Vagina (tissue), 2 donors: ENCODE measurements at places on chromosomes 2 and 18. TPM values are rescaled to one million over a fixed set of nuclear protein-coding genes. Genes with fewer than 3 reads are reported as not detected.

DNA sequence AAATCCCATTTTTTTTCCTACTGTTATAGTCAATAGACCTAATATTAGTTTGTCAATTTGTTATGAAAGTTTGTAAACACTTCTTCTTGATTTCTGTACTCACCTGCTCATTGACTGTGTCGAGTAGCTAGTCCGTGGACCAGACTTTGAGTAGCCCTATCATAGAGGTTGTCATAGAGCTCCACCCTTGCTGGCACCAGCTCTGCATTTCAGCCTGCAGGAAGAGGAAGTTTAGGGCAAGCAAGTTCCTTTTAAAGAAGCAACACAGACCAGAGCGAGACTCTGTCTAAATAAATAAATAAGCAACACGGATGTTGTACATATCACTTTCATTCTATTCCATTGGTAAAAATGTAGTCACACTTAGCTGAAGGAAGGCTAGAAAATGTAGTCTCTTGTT lies 74.0 kb downstream of the MCFD2 start:
- no peak overlapping the region for H3K4me3 ChIP-seq
- H3K27me3 ChIP-seq = no peaks in the 10 kb centered on the region
- H3K4me1 ChIP-seq = peaks cover 20% of the 10 kb centered on the region
- no peak for DNase-seq
- H3K27ac ChIP-seq = no peak overlapping the region

- DNase-seq = no peak
- H3K27ac ChIP-seq = no peak overlapping the region
- no peaks in the 10 kb centered on the region for H3K27me3 ChIP-seq
- H3K4me3 ChIP-seq = no peak overlapping the region
Observed at GRCh38 chr2:102418421-102418961, 4.5 kb upstream of the IL18RAP start.

DNA sequence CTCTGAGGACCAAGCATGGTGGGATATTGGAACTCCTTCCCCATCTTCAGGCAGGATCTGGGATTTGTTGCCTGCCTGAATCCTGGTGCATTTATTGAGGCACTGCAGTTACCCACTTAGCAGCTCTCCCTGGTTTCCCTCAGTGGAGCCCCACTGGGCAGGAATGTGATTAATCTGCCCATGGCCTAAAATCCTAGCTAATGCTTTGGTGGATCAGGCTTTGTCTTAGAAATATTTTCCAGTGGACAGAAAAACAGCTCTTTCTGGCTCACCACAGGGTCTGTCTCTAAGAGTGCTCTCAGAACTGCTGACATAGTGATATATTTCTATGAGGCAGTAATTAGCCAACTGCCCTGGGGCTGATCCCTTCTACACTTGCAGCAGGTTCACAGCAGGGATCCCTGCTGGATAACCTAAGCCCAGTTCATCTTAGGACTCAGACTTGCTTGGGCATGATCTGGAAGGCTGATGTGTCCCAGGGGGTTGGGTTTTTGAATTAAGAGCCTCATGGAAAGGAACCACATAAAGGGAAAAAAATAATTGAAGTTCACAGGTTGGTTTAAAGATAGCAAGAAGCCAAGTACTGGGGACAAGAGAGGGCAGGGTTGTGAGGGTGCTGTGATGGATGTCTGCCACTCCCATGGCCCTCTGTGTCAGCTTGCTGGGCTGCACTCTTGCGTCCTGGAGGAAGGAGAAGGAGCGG lies 44.3 kb upstream of the ZDBF2 start:
- no peak overlapping the region for H3K27ac ChIP-seq
- H3K4me3 ChIP-seq = no peak overlapping the region
- H3K4me1 ChIP-seq = no peaks in the 10 kb centered on the region
- DNase-seq = no peak

Gene FSHR
- total RNA-seq = not detected

DNA sequence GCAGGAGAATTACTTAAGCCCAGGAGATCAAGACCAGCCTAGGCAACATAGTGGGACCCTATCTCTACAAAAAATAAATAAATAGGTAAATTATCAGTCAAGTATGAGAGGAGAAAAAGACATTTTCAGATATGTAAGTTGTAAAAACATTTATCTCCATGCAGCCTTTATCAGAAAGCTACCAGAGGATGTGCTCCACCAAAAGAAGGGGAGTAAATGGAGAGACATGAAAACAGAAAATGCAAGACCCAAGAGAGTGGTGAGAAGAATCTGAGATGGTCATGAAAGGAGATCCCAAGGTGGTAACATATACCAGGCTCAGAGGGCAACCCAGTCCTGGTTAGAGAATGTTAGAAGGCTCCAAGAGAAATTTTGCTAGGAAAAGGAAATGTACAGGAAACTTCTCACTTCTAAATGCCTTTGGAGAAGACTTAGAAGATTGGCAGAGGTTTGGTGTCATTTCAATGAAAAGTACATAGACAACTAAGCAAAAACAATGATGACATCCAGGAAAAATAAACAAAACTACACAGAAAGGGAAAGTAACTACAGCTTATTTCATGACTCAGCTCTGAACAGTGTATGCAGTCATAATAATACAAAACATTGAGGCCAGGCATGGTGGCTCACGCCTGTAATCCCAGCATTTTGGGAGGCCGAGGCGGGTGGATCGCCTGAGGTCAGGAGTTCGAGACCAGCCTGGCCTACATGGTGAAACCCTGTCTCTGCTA lies 19.5 kb downstream of the CIB4 start:
- no peaks in the 10 kb centered on the region for H3K27me3 ChIP-seq
- no peak overlapping the region for H3K27ac ChIP-seq
- H3K36me3 ChIP-seq = no peaks in the 10 kb centered on the region
- DNase-seq = no peak
- no peak overlapping the region for H3K4me3 ChIP-seq

GRCh38 chr2:235264512-235264911 lies 229.3 kb upstream of the AGAP1 start:
- H3K27me3 ChIP-seq = no peaks in the 10 kb centered on the region
- DNase-seq = no peak

Gene GPR39
- total RNA-seq = not detected

DNA sequence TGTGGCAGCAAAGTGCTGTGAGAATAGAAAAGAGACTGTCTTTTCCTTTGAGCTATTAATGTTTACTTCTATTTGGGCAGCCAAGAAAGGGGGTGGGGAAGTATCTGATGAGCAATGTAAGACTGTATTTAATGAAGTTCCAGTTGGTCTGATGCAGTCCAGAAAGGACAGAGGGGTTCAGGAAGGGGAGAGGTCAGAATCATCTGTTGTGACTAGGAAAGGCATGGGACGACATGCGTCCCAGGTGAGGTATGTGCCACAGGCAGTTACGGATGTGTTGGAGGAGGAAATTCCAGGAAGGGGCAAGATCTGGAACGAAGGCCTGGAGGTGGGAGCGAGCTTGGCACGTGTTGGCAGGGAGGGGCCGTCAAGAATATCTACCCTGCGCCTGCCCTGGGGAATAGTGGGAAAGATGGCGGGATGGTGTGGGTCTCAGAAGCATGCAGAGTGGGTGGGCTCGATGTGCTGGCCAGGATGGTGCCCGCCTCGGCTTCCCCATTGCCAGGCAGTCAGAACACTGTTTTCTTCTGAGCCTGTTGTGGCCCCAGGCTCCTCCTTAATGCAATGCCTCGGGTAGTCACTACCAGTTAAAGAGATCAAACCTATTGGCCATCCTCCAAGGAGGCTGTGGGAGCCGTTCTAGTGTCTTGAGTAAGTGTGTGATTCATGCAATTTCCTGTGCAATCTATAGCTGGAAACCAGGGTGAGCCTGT lies 57.8 kb upstream of the TXNDC2 start:
- no peak for DNase-seq
- H3K4me1 ChIP-seq = peaks cover 46% of the 10 kb centered on the region
- H3K36me3 ChIP-seq = no peaks in the 10 kb centered on the region
- H3K27me3 ChIP-seq = no peaks in the 10 kb centered on the region

DNA sequence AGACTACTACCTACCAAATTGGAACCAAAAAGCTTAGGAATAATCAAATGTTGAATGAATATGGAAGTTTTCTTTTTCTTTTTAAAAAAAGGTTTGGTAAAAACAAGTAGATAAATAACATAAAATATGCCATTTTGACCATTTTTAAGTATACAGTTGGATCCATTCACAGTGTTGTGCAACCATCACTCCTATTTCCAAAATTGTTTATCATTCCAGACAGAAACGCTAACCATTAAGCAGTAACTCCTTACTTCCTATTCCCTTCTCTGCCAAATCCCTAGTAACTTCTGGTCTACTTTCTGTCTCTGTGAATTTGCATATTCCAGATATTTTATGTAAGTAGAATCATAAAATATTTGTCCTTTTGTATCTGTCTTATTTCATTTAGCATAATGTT lies 39.8 kb downstream of the CD302 start:
- H3K4me1 ChIP-seq = peaks cover 35% of the 10 kb centered on the region
- H3K4me3 ChIP-seq = no peak overlapping the region
- no peaks in the 10 kb centered on the region for H3K27me3 ChIP-seq
- no peak for DNase-seq

DNA sequence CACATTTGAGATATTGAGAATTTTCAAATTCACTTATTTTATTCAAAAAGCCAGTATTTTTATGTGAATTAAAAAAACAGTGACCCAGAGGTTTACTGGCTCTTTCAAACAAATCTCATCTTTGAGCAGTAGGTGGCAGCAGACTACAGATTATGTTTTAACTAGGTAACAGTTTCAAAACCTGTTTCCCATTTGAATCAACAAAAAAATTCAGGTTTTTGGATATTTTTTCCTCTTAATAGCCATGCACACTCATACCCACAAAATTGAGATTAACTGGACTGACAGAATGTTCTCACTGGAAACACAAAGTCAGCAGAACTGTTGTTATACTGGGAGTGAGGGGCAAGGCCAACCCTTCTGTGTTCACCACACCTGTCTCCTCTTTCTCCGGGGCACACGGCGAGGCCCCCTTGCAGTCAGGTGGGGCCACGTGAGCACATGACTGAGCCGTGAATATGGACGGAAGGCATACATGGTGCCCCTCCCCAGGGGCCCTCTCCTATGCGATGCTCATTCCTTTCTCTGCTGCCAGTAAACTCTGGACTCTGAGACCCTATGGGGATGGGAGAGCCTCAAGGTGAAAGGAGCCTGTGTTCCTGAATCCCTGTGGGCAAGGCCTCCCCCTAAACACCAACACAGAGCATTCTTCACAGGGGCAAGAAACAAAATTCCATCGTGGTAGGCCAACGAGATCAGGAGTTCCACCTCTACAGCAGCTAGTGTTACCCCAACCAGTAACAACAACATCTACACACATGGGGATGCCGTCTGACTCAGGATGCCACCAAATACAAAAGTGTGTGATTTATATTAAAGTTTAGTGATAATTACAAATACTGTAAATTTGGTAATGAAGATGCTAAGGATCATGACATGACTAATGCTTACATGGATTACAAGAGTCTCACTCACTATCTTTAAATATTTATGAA lies 80.4 kb downstream of the LPIN2 start:
- no peak overlapping the region for H3K27ac ChIP-seq
- H3K4me3 ChIP-seq = no peak overlapping the region
- H3K36me3 ChIP-seq = peaks cover 18% of the 10 kb centered on the region
- H3K4me1 ChIP-seq = no peaks in the 10 kb centered on the region
- no peaks in the 10 kb centered on the region for H3K27me3 ChIP-seq

Gene AQP12A
- not detected for total RNA-seq

- no peak for DNase-seq
- H3K27ac ChIP-seq = no peak overlapping the region
- no peaks in the 10 kb centered on the region for H3K27me3 ChIP-seq
- no peak overlapping the region for H3K4me3 ChIP-seq
- peaks cover 12% of the 10 kb centered on the region for H3K4me1 ChIP-seq
Observed at GRCh38 chr2:101132202-101132601, 19.0 kb downstream of the TBC1D8 start.

Gene SPDYA
- total RNA-seq = 5.2 TPM

DNA sequence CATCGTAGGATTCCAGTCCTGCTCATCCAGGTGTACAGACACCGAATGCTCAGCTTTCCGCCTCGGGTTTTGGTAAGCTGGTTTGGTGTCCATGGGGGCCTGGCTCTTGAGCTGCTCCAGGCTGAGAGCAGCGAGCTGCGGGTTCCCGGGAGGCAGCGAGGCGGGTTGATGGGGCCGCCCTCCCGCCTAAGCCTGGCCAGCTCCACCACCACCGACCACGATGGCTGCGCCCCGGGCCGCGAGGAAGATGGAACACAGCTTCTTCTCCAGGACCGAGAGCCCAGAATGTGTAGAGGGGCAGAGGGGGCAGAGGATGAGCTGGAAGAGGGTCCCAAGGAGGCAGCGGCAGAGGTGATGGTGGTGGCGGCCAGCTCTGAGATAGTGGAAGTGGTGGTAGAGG lies 64.1 kb downstream of the AKAIN1 start:
- H3K27me3 ChIP-seq = no peaks in the 10 kb centered on the region
- no peaks in the 10 kb centered on the region for H3K36me3 ChIP-seq
- H3K4me3 ChIP-seq = no peak overlapping the region

- no peak overlapping the region for H3K4me3 ChIP-seq
- no peaks in the 10 kb centered on the region for H3K36me3 ChIP-seq
- no peaks in the 10 kb centered on the region for H3K27me3 ChIP-seq
Observed at GRCh38 chr2:226877491-226877890, 41.6 kb downstream of the RHBDD1 start.
